ENCODE measurements at places on chromosomes 12 and 14. TPM values are rescaled to one million over a fixed set of nuclear protein-coding genes. Genes with fewer than 3 reads are reported as not detected.

DNA sequence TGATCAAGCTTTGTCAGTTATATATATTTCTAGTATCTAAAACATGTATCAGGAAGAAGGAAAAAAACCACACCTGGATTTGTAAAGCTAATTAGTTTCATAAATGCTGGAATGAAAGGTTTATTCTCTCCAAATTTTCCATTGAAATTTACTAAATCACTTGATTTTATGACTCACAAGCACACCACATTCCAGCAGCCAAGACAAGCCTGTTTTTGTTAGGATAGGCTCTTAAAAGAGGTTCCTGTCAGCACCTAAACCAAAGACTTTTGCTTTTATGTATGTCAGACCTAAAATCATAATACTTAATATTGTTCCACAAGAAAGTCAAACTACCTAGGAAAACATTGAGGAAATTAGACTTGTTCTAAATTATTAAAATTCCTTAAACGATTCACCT is 85.3 kb upstream of the PAWR start:
- no peak overlapping the region for H3K4me3 ChIP-seq
- no peak overlapping the region for H3K27ac ChIP-seq
- peaks cover 8% of the 10 kb centered on the region for H3K4me1 ChIP-seq
- H3K27me3 ChIP-seq, result no peaks in the 10 kb centered on the region
- no peaks in the 10 kb centered on the region for H3K36me3 ChIP-seq

GRCh38 chr12:27013611-27014084 is 536 bp downstream of the TM7SF3 start:
- H3K36me3 ChIP-seq, result no peaks in the 10 kb centered on the region
- DNase-seq, result peak; percentile 48
- no peaks in the 10 kb centered on the region for H3K27me3 ChIP-seq
- peak overlapping the region; percentile 53 for H3K27ac ChIP-seq
- peaks cover 2% of the 10 kb centered on the region for H3K4me1 ChIP-seq

GRCh38 chr14:42624980-42625761 is 1018.5 kb downstream of the LRFN5 start:
- H3K4me1 ChIP-seq, result no peaks in the 10 kb centered on the region
- H3K27ac ChIP-seq, result no peak overlapping the region
- H3K36me3 ChIP-seq, result no peaks in the 10 kb centered on the region
- no peaks in the 10 kb centered on the region for H3K27me3 ChIP-seq
- no peak for DNase-seq

Gene STAC3
- 0.26 TPM for total RNA-seq

Gene DCN
- total RNA-seq, result 586 TPM

Gene MAP3K9
- 0.17 TPM for total RNA-seq

Gene CLEC7A
- total RNA-seq, result not detected

Gene DTX3
- total RNA-seq, result 16.4 TPM

Gene FOXM1
- total RNA-seq, result 7.3 TPM

DNA sequence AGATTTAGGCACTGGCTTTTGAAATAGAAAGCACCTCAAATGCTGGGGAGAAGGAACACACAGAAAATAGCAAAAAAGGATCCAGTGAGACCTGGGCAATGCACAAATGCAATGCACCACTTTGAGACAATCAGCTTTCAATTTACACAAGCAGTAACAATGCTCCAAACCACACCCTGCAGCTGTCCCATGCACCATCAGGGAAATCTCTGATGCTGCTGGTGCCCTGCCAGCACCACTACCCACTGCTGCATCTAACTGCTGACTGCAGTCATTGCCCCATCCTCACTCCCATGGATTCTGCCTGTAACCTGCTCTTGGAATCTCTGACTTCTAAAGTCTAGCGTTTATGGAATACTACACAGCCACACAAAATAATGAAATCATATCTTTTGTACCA is 21.0 kb upstream of the HMGA2 start:
- H3K36me3 ChIP-seq, result no peaks in the 10 kb centered on the region
- DNase-seq, result no peak
- H3K27me3 ChIP-seq, result no peaks in the 10 kb centered on the region
- no peaks in the 10 kb centered on the region for H3K4me1 ChIP-seq
- H3K27ac ChIP-seq, result no peak overlapping the region
- H3K4me3 ChIP-seq, result no peak overlapping the region

Data from fibroblast of lung (primary cell).